ENCODE measurements at places on chromosomes 5 and 9. TPM values are rescaled to one million over a fixed set of nuclear protein-coding genes. Genes with fewer than 3 reads are reported as not detected.

DNA sequence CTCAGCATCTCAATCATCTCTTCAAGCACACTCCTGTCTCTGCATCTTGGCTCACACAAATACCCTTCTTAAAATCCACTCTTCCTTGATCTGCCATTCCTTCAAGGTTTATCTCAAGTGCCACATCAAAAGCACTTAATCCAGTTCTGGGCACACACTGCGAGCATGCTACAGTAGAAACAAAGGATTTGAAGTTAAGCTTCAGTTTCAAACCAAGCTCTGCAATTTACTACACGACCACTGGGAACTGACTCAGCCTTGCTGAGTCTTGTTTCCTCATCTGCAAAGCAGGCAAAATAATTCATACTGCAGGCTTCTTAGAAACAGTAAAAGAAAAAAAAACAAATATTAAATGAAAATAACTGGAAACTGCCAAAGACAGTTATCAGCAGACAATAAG is 50.5 kb upstream of the CTNNAL1 start:
- DNase-seq = no peak
- H3K4me3 ChIP-seq = no peak overlapping the region
- no peaks in the 10 kb centered on the region for H3K27me3 ChIP-seq
- H3K36me3 ChIP-seq = peaks cover 64% of the 10 kb centered on the region

DNA sequence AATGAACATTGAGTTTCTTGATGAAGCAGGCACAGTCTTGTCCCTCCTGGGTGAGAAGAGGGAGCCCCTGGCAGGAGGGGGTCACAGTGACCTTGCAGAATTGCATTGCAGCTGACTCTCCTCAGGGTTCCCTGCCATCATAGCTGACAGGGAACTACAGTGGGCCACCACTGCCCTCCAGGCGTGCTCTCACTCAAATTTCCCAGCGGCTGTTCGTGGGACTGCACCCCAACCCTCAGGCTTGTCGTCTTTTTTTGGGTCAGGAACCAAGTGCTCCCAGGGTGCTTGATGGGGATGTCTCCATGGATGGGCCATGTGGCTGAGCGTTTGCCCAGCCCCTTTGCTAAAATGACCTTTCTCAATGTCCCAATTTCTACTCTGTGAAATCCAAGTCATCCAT is 215.8 kb downstream of the MELK start:
- peaks cover 3% of the 10 kb centered on the region for H3K36me3 ChIP-seq
- H3K27me3 ChIP-seq = peaks cover 37% of the 10 kb centered on the region
- DNase-seq = no peak
- H3K27ac ChIP-seq = no peak overlapping the region
- no peak overlapping the region for H3K4me3 ChIP-seq

GRCh38 chr9:102506406-102506805 is 488.7 kb upstream of the CYLC2 start:
- no peaks in the 10 kb centered on the region for H3K27me3 ChIP-seq
- H3K36me3 ChIP-seq = no peaks in the 10 kb centered on the region
- H3K27ac ChIP-seq = no peak overlapping the region
- H3K4me1 ChIP-seq = no peaks in the 10 kb centered on the region

- no peak overlapping the region for H3K27ac ChIP-seq
- no peaks in the 10 kb centered on the region for H3K27me3 ChIP-seq
- DNase-seq = no peak
- H3K4me3 ChIP-seq = no peak overlapping the region
- no peaks in the 10 kb centered on the region for H3K36me3 ChIP-seq
These were observed 330.7 kb upstream of the ADAMTSL1 start for GRCh38 chr9:18143073-18143745.

DNA sequence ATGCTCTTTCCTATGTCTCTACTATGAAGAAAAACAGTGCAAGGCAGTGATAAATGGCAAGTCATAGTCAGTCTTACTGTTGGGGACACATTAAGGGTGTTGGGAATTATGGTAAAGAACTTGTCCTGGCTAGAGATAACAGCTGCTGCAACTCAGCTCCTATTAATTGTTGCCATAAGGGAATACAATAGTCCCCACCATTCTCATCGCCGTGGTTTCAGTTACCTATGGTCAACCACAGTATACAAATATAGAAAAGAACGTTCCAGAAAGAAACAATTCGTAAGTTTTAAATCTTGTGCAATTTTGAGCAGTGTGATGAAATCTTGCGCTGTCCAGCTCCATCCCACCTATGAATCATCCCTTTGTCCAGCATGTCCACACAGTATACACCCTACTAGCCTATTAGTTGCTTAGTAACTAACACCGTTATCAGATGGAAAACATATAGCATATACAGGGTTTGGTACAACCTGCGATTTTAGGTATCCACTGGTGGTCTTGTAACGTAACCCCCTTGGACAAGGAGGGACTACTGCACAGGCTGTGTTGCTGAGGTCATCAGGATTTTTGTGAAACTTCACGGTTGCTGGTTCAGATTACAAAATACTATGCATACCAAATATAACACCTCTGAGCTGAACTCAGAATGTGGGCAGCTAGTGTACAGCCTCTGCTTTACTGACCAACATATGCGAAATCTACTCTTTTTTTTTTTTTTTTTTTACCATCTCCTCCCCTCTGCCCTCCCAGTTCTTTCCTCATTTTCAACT is 53.5 kb downstream of the ZFR start:
- H3K27me3 ChIP-seq = no peaks in the 10 kb centered on the region
- H3K4me1 ChIP-seq = peaks cover 2% of the 10 kb centered on the region
- H3K36me3 ChIP-seq = peaks cover 90% of the 10 kb centered on the region
- H3K27ac ChIP-seq = peak overlapping the region; percentile 53

GRCh38 chr5:116520771-116521170 is 53.9 kb downstream of the SEMA6A start:
- H3K27ac ChIP-seq = no peak overlapping the region
- no peak overlapping the region for H3K4me3 ChIP-seq
- no peaks in the 10 kb centered on the region for H3K4me1 ChIP-seq
- H3K36me3 ChIP-seq = peaks cover 3% of the 10 kb centered on the region
- no peak for DNase-seq

- H3K4me1 ChIP-seq = no peaks in the 10 kb centered on the region
- no peak within 1 kb of the TSS for H3K4me3 ChIP-seq
- no peak for DNase-seq
- no peaks in the 10 kb centered on the region for H3K36me3 ChIP-seq
- H3K27ac ChIP-seq = no peak within 1 kb of the TSS
These were observed at the start of gene PRUNE2 for GRCh38 chr9:76905791-76906646. Gene PRUNE2, minus strand, starts transcription at chr9:76906114. Its CDS starts 151 bp downstream, at chr9:76905963.

DNA sequence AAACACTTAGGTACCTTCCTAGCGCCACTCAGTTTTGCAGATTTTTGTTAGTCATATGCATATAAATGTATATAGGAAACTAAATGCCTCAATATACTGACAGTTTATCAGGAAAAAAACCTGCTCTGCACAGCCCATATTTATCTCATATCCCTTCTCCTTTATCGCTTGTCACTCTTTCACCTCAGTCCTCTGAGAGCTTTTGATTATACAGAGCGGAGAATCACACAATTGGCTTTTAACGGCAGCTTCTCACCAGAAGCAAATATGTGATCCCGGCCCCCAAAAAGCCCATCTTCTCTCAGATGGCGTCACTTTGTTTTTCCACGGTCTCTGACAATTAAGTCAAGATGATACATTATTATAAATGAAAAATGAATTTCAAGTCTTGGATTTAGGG is 362.6 kb downstream of the DNAH5 start:
- H3K27me3 ChIP-seq = no peaks in the 10 kb centered on the region
- H3K4me1 ChIP-seq = no peaks in the 10 kb centered on the region
- no peak overlapping the region for H3K4me3 ChIP-seq
- no peaks in the 10 kb centered on the region for H3K36me3 ChIP-seq

The MEIKIN gene
- 2.8 TPM for total RNA-seq

The OBP2B gene
- total RNA-seq = not detected

The NMUR2 gene
- total RNA-seq = not detected

The SNCAIP gene
- not detected for total RNA-seq

The LRRC70 gene
- total RNA-seq = 1.2 TPM

The COX7C gene
- total RNA-seq = 513 TPM

The CNTRL gene
- total RNA-seq = 115 TPM

The SVEP1 gene
- total RNA-seq = not detected
